Psoas muscle (tissue), 8 donors: ENCODE measurements at places on chromosomes 3 and 15.

DNA sequence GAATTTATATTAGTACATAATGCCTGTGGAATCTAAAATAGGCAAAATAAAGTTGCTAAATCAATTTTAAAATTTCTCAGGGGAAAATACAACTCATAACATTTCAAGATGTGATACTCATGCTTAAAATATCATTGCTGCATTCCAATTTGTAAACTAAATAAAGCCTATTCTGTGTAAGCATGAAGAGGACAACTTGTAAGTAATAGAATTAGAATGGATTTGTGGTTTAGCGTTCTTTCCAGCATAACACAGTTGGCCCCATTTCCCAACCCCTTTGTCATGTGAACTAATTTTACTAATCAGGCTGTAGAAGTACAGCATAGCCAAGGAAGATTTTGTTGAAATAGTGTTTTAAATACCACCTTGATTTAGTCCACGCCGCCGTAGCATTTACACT, 437.2 kb downstream of the SI start:
- no peaks in the 10 kb centered on the region for H3K36me3 ChIP-seq
- no peak overlapping the region for H3K27ac ChIP-seq
- H3K4me1 ChIP-seq, result no peaks in the 10 kb centered on the region
- no peaks in the 10 kb centered on the region for H3K27me3 ChIP-seq

- H3K27me3 ChIP-seq, result no peaks in the 10 kb centered on the region
- DNase-seq, result no peak
- no peak overlapping the region for H3K4me3 ChIP-seq
- peaks cover 14% of the 10 kb centered on the region for H3K4me1 ChIP-seq
- H3K36me3 ChIP-seq, result no peaks in the 10 kb centered on the region
These were observed 235.5 kb downstream of the UBE2E2 start for GRCh38 chr3:23438657-23439056.

DNA sequence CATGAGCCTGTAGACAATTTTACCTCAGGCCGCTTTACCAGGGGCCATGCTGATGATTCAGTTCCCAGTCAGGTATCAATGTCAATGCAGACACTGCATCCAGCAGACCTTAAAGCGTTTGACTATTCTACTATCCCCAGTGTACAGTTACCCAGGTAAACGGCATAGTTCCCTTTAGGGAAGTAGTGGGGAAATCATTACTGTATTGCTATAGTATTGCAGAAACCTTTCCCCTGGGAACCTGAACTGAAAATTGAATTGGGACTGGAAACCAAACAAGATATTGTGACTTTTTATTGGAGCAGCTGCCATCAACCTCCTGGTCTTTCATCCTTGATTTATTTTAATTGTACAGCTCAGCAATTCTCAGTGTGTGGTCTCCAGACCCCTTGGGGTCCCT, 6.6 kb upstream of the INAFM2 start:
- peaks cover 3% of the 10 kb centered on the region for H3K4me1 ChIP-seq
- H3K27ac ChIP-seq, result no peak overlapping the region
- no peak for DNase-seq
- no peaks in the 10 kb centered on the region for H3K27me3 ChIP-seq
- no peaks in the 10 kb centered on the region for H3K36me3 ChIP-seq

- no peaks in the 10 kb centered on the region for H3K36me3 ChIP-seq
- no peak overlapping the region for H3K4me3 ChIP-seq
- no peaks in the 10 kb centered on the region for H3K4me1 ChIP-seq
- no peak overlapping the region for H3K27ac ChIP-seq
- DNase-seq, result no peak
- H3K27me3 ChIP-seq, result peaks cover 3% of the 10 kb centered on the region
These were observed 227.5 kb upstream of the MDFIC2 start for GRCh38 chr3:70539908-70540307.

- no peak overlapping the region for H3K4me3 ChIP-seq
- peaks cover 7% of the 10 kb centered on the region for H3K4me1 ChIP-seq
- H3K27me3 ChIP-seq, result no peaks in the 10 kb centered on the region
- no peak overlapping the region for H3K27ac ChIP-seq
- DNase-seq, result no peak
- no peaks in the 10 kb centered on the region for H3K36me3 ChIP-seq
These were observed 29.9 kb downstream of the CHSY1 start for GRCh38 chr15:101221902-101222301.

DNA sequence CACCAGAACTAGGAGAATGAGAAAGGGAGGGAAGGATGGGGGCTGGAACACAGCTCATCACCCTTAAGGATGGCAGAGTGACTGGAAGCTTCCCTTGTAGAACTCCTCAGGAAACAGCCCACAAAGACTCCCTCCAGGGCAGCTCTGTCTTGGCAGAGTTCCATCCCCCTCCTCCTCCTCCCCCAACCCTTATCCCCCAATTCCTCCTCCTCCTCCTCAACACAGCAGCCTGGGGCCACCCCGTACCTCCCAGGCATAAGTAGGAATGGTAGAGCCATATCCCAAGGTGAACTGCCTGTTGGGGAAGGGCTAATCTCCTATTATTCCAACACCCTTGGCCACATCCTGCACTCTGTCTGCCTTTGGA, 38.8 kb downstream of the ADCY5 start:
- H3K27ac ChIP-seq, result no peak overlapping the region
- H3K27me3 ChIP-seq, result no peaks in the 10 kb centered on the region
- H3K36me3 ChIP-seq, result no peaks in the 10 kb centered on the region
- no peak for DNase-seq
- H3K4me3 ChIP-seq, result no peak overlapping the region

DNA sequence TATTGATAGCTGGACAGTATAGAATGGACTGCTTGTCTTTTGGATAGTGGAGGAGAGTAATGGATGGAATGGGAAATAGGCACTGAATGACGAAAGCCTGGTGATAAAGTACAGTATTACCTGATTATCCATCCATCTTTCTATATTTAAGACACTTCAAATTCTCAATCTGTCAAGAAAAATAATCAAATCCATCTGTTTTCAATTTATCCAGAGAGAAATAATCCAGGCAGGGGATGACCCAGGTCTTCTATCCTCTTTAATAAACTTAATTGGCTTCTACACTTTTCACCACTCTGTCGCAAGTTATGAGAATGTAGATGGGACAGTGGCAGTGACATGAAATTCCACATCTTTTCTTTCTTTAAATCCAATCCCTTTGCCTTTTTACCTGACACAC, 420.3 kb upstream of the PDZRN3 start:
- H3K36me3 ChIP-seq, result no peaks in the 10 kb centered on the region
- DNase-seq, result no peak
- no peak overlapping the region for H3K4me3 ChIP-seq
- no peaks in the 10 kb centered on the region for H3K27me3 ChIP-seq
- no peak overlapping the region for H3K27ac ChIP-seq

DNA sequence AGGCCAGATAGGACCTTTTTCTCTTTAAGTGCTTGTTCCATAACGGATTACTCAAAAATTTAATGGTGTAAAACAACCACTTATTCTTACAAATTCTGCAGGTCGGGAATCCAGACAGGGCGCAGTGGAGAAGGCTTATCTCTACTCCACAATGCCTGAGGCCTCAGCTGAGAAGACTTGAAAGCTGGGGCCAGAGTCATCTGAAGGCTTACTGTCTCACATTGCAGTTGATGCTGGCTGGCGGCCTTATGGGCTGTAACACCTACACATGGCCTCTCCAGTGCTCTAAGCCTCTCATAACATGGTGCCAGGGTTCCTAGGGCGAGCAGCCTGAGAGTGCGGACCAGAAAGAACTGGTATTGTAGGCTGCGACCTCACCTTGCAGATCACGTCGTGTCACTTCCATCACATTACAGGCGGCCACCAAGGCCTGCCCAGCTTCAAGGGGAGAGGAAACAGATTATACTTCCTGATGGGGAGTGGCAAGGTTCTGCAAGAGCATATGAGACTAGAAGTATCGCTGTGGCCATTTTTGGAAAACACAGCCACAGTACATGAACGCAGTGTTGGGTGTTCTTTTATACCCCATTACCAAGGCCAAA, 32.4 kb downstream of the CMTM7 start:
- H3K36me3 ChIP-seq, result no peaks in the 10 kb centered on the region
- peaks cover 30% of the 10 kb centered on the region for H3K4me1 ChIP-seq
- H3K27ac ChIP-seq, result peak overlapping the region; percentile 56
- DNase-seq, result no peak
- H3K27me3 ChIP-seq, result no peaks in the 10 kb centered on the region

GRCh38 chr15:31477301-31477700, 150.7 kb downstream of the KLF13 start:
- no peaks in the 10 kb centered on the region for H3K4me1 ChIP-seq
- DNase-seq, result no peak
- H3K27ac ChIP-seq, result no peak overlapping the region
- H3K27me3 ChIP-seq, result peaks cover 12% of the 10 kb centered on the region
- no peaks in the 10 kb centered on the region for H3K36me3 ChIP-seq

DNA sequence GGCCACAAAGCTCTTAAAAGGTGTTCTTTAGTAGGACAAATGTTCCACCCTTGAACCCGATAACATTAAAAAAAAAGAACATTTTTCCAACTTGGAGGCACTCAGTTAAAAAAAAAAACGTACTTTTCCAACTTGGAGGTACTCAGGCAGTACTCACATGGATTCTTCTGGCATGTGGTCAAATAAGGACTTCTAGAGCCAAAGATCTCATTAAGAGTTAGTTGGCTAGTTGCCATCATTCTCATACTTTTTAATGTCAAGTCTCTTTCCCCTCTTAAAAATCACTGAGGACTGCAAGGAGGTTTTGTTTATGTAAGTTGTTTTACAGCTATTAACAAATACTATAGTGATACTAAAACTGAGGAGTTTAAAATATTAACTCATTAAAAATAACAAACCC, 101.0 kb downstream of the CADPS start:
- no peaks in the 10 kb centered on the region for H3K27me3 ChIP-seq
- no peaks in the 10 kb centered on the region for H3K4me1 ChIP-seq
- no peak overlapping the region for H3K4me3 ChIP-seq
- H3K27ac ChIP-seq, result no peak overlapping the region
- DNase-seq, result no peak
- H3K36me3 ChIP-seq, result no peaks in the 10 kb centered on the region

GRCh38 chr15:59276225-59277178, 69.9 kb downstream of the LDHAL6B start:
- no peak overlapping the region for H3K4me3 ChIP-seq
- no peak overlapping the region for H3K27ac ChIP-seq
- H3K27me3 ChIP-seq, result no peaks in the 10 kb centered on the region
- H3K4me1 ChIP-seq, result no peaks in the 10 kb centered on the region
- DNase-seq, result no peak
- peaks cover 2% of the 10 kb centered on the region for H3K36me3 ChIP-seq

GRCh38 chr15:52667597-52667996, 11.6 kb downstream of the ATOSA start:
- H3K36me3 ChIP-seq, result peaks cover 100% of the 10 kb centered on the region
- H3K27me3 ChIP-seq, result no peaks in the 10 kb centered on the region
- H3K4me3 ChIP-seq, result no peak overlapping the region
- H3K27ac ChIP-seq, result peak overlapping the region; percentile 14
